ENCODE measurements at places on chromosomes 5 and 9.
A peak's percentile ranks its signal among the peaks of the same experiment; 100 is the strongest.

DNA sequence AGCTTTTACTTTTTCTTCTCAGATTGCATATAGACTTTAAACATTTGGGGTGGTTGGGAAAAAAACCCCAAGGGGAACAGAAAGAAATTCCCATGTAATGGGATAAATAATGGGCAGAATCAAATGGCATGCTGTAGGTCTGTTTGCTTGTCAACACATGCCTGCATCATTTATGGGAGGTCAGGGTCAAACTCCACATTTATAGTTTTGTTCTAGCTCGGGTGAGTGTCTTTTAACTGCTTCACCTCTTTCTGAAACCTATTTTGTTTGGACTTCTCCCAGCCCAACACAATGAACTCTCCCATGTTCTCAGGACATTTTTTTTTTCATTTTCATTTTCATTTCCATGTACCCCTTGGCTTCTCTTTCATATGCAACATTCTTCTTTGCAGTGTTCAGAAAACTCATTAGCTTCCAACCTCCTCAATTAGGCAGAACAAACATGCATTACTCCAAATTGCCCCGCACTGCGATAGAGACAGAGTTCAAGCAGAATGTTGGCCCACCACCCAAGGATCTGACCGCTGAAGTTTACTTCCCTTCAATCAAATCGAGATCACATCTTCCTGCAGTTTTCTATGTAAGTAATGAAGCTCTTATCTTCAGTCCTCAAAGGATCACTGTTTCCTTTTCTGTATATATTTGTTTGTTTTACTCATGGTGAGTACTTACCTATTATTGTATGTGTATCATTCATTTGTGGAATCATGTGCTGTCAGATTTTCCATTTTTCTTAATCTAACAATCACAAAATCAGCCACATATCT lies 354.6 kb downstream of the ZSWIM6 start:
- no peak for DNase-seq

GRCh38 chr9:121268851-121269641 lies 1.1 kb downstream of the GSN start:
- no peak for DNase-seq

- no peak for DNase-seq
Measured at GRCh38 chr5:108193021-108193795, 188.7 kb downstream of the FBXL17 start.

DNA sequence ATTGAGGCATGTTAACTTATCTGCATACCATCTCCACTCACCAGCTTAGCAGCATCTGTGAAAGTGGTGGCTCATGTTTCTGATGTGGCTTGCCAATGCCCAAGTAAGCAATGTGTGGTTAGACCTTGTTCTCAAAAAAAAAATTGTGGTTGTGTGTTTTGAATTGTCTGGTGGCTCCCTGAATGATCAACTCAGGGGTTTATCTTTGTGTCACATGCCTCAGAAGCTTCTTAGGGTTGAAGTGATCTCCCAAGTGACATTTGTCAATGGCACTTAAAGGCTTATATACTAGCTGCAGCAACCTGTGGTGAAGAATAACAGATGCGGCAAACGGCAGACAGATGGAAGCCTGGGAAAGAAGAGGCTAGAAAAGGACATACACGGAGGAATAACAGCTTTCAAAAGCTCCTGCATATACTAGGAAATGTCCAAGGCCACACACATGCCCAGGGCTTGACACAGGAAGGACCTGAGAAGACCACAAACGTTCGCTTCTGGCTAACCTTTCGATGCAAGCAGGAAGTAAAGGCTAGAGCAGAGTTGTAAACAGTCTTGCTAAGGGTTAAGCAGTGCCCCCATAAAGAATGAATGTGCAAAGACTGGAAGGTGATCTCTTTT lies 42.2 kb upstream of the FSD1L start:
- peak; percentile 7 for DNase-seq

DNA sequence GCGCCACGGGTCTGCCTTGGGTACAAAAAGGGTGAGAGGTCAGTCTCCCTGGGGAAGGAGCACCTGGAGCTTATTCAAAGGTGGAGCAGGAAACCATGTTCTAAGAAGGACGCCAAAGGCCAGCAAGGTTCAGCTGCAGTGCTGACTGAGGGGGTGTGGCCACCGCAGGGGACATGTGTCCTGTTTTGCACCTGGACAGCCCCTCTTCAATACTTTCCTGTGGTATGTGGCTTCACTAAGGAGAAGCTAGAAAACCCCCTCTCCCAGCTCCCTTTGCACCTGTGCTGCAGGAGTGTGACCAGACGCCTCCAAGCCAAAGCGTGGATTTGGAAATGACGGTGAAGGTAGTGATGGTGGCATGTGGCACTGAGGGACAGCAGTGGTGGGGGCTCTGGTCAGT lies 23.6 kb downstream of the TRIM14 start:
- DNase-seq: no peak

DNA sequence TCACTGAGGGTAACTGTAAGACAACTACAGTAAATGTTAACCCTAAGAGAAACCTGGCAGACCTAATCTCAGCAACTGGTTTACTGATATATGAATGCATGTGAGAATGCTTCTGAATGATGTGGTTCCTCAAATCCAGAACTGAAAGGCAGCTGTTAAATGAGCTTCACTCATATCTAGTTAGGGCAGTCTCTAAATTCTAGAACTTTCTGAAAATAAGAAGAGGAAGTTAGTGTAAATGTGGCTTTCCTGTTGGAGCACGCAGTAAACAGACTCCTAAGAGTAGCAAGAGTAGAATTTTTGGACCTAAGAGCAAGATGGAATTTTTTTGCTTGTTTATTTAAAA lies 117.9 kb upstream of the KCNN2 start:
- no peak for DNase-seq

DNA sequence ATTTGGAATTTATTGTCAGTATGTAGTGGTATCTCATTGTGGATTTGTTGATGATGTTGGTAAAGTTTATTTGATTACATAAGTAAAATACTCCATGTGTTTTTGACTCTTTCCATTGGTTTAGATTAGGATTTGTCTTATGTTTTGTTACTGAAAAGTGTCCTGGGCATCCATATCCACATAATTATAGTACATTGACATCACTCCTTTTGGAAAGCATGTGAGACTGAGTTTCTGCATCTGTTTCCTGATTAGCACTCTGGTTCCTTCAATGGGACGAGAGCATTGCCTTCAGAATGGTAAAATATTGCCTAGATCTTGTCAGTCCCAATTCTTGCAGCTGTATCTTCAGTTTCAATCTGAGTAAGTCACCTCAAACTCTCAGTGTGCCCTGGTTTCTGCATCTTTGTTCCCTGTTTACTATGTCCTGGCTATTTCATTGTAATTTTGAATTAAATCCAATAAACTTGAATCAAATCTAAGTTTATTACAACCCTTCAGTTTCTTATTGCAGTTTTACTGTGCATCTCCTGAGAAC lies 128.1 kb downstream of the FBXO38 start:
- DNase-seq: no peak

DNA sequence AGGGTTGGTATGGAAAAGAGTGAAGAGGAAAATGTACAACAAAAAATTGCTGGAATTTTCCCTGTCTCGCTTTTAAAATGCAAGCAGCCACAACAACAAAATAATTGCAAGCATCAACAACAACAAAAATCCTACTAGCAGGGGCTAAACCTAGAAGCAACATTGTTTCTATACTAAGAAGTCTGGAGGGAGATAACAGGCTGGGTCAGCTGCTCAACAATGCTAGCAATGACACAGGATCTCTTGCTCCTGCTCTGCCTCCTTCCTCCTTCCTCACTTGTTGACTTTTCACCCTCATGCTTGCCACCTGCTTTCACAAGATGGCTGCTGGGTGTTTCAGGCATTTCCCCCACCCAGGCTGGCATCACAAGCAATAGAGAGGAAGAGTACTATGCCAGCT lies 7.6 kb upstream of the AOPEP start:
- DNase-seq: no peak

DNA sequence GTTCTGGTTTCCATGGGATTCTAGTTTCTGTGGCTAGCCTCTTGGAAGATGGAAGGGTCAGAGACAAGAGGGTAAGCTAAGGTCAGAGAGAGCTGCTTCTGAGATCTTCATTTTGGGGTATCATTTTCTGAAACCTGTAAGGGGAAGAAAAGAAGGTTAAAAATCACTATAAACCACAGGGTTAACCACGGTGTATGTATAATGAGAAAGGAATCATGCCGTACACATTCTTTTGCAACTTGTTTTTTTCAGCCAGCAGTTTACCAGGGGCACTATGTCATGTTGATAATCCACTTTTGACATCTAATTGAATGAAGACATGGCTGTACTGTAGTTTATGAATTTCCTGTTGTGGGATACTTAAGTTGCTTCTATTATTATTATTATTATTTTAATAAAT lies 164.4 kb downstream of the FOCAD start:
- DNase-seq: no peak

- DNase-seq: peak; percentile 77
Measured at GRCh38 chr5:150904479-150905311, at the start of gene ZNF300. TSS of gene ZNF300 (minus strand) at chr5:150904980. CDS start at chr5:150903155, 1,825 bp downstream.

GRCh38 chr9:5631026-5631425 lies 2.1 kb downstream of the RIC1 start:
- DNase-seq: no peak

- no peak for DNase-seq
Measured at GRCh38 chr5:21195145-21195544, 1207.1 kb upstream of the CDH18 start.

GRCh38 chr5:39619168-39619818 lies 194.5 kb upstream of the DAB2 start:
- no peak for DNase-seq

DNA sequence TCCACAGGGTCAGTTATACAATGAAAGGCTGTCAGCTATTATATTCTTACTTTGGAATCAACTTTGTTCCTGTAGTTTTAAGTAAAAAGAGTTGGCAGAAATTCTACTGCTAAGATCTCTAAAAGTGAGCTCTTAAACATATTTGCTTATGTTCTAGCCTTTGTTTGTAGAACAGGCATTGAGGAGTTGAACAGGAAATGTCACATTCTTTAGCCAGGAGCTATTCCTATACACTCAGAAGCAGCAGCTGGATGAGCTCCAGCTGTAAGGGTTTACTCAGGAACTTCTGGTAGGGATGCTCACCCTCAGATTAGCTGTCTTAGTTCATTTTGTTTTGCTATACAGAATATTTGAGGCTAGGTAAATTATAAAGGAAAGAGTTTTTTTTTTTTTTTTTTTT lies 22.4 kb upstream of the SPINK14 start:
- no peak for DNase-seq

DNA sequence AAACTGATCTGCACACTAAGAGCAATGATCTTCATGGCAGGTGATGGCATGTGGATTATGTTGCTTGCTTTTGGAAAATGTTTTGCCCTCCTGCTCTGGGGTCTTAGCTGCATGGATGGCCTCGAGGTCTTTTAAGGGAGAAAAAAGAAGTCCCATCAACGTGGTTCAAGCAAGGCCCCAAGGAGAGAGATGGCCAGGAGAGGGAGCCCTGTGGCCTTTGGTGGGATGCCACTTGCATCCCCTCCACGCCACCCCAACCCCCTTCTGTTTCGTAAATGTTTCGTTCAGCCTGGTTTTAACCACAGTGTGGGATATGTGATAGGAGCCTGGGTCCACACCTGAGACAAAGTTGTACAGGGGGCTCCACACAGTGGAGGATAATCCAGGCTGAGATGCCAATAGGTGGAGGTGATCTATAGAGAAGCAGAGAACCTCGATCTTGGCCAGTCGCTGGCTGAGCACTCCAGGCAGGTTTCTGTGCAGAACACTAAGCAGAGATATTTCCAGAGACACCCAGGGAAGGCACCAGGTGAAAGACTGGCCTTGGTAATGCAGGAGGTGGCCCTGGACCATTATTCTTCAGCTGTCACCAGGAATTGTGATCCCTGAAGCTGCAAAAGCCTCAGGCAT lies 25.8 kb upstream of the FRRS1L start:
- no peak for DNase-seq

DNA sequence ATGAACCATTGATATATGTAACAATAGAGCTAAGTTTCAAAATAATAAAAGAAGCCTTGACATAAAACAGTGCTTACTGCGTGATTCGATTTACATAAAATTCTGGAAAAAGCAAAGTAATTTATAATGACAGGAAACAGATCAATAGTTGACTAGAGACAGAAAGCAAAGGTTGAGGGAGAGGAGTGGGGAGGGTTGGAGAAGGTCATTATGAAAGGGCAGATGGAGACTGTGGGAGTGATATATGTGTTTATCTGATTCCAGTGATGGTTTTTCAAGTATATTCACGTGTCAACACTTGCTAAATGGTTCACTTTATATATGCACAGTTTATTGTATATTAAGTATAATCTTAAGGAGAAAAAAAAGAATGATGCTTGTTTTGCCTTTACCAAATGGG lies 1885.7 kb upstream of the NUDT12 start:
- no peak for DNase-seq

GRCh38 chr9:83538172-83538889 lies at the start of gene FRMD3:
TSS of gene FRMD3 (minus strand) at chr9:83538401. CDS start at chr9:83538231, 170 bp downstream.
- DNase-seq: peak; percentile 43

GRCh38 chr9:79759460-79759859 lies 187.7 kb downstream of the TLE4 start:
- DNase-seq: no peak

GRCh38 chr5:107535849-107536248 lies 134.9 kb downstream of the EFNA5 start:
- no peak for DNase-seq

DNA sequence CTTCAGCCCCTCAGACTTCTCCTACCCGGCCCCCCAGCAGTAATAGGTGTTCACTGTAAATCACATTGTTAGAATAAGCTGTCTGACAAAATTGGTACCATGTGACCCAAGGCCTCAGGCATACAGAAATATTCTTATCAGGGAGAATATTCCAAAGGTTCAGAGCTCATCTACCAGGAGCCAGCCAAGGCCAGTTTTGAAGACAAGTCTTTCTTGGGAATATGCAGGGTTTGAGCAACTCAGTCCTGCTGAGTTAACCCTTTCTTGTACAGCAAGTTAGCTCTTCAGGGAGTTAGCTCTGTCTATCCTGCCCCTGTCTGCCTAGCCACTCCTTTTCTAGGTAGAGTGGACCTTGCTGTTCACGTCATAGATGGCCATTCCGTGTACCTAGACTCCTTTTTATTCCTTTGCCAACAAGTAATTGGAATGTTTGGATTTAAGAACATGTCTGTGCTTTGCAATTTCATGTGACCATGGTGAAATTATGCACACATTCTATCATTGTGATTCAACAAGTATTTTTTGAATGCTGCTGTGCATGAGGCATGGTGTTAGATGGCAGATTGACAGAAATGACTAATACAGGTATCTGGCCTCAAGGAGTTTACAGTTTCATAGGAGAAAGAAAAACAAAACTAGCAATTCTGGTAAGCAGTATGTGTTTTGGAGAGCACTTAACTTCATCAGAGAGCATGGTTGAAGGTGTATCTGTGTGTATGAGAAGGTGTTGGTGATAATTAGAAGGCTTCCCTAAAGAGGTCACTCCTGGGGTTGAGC lies 22.6 kb downstream of the TGFBR1 start:
- DNase-seq: no peak
